ENCODE measurements at places on chromosomes 16 and 17. TPM values are rescaled to one million over a fixed set of nuclear protein-coding genes. Genes with fewer than 3 reads are reported as not detected.

The TENT4B gene
- 14.1 TPM for total RNA-seq

The ASGR2 gene
- total RNA-seq = 1.3 TPM

GRCh38 chr16:29665294-29666077 lies 2.4 kb downstream of the SPN start:
- no peak for DNase-seq

DNA sequence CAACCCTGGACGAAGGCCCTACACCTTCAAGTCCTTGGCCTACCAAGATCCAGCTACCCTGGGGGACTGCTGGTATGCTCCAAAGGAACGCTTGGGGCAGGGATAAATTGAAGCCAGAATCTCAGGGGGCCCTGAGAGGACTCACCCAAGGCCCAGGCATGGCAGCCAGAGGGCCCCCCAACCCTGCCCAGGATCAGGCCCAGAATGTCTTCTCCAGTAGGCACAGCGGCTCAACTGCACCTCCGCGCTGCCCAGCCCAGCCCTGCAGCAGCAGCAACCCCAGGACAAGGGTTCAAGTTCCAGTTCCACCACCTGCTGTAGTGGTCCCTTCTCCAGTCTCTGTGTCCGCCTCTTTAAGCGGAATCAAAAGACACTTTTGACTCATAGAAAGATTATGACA lies 2.2 kb downstream of the TFAP4 start:
- no peak for DNase-seq

The C16orf54 gene
- total RNA-seq = 2.1 TPM

- DNase-seq = no peak
These were observed at the start of gene MYH11 for GRCh38 chr16:15856901-15857698. Gene MYH11, minus strand, starts transcription at chr16:15857028. Its CDS starts 18,776 bp downstream, at chr16:15838252.

- DNase-seq = no peak
These were observed 76.6 kb downstream of the IRF8 start for GRCh38 chr16:85975451-85975981.

DNA sequence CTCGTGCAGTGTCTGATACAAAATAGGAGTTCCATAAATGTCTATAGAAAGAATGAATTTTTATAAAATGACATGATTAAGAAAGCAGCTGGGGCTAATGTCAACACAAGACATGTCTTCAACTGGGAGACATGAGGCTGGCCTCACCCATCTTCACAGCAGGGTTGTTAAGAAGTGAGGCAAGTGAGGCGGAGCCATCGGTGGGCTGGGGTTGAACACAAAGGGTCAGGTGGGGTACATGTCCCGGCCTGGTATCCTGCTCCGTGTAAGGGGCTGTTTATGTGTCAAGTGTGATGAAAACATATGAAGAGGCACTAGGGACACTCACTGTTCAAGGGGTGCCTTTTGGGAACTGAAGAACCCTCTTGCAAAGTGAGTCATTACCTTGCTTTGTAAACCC lies 22.1 kb downstream of the CDK5R1 start:
- no peak for DNase-seq

The KRTAP9-4 gene
- not detected for total RNA-seq
